Prostate gland (tissue), 2 donors: ENCODE measurements at places on chromosomes 12 and 14. TPM values are rescaled to one million over a fixed set of nuclear protein-coding genes. Genes with fewer than 3 reads are reported as not detected.

DNA sequence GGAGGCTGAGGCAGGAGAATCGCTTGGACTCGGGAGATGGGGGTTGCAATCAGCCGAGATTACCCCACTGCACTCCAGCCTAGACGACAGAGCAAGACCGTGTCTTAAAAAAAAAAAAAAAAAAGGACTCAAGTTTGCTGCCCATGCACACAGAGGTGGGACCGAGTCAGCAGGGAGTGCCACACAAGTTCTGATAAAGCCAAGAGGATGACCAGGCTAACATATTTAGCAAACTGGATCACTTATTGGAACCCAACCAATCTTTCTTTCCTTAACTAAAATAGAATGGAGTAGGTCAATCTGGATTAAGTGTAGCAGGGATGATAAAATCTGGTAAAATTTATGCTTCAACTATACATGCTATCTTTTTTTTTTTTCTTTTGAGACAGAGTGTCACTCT lies 190.4 kb upstream of the FOXN3 start:
- DNase-seq = no peak

DNA sequence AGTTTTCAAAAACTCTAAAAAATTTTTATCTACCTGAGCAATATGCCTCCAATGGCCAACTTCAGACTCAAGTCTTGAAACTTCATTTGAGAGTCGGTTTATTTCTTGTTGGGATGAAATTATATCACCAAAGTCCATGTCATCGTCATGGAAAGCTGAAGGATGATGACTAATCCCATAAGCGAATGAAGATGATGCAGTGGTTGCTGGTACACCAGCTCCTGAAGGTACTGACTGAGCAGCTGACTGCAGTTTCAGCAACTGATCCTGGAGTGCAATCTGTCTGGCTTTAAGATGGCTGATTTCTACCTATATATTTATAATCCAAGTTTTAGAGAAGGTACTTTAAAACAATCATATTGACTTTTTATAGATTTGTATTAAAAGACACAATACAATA lies 18.3 kb downstream of the TRIP11 start:
- DNase-seq = no peak

DNA sequence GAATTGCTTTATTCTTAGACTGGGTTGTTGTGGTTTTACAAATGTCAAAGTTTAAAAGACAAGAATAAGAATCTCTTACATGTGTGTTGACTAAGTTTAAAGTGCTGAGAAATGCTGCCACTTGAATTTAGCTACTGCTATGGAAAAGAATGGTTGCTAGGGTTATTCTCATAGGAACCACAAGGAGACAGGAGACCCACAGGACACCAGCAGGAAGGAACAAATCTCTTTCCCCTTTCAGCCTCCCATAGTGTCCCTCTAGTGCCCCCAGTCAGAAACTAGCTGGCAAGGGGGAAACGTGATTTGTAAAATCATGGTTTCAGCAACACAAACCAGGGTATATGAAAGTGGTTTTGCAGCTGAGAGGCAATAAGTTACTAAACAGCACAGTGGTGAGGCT lies 102.7 kb downstream of the ST8SIA1 start:
- no peak for DNase-seq

- no peak for DNase-seq
These were observed 910 bp upstream of the NOPCHAP1 start for GRCh38 chr12:104985206-104985605.

CCDC177 gene
- total RNA-seq = 0.28 TPM

SLC8A3 gene
- total RNA-seq = 0.77 TPM

P2RX2 gene
- total RNA-seq = 0.32 TPM

DNA sequence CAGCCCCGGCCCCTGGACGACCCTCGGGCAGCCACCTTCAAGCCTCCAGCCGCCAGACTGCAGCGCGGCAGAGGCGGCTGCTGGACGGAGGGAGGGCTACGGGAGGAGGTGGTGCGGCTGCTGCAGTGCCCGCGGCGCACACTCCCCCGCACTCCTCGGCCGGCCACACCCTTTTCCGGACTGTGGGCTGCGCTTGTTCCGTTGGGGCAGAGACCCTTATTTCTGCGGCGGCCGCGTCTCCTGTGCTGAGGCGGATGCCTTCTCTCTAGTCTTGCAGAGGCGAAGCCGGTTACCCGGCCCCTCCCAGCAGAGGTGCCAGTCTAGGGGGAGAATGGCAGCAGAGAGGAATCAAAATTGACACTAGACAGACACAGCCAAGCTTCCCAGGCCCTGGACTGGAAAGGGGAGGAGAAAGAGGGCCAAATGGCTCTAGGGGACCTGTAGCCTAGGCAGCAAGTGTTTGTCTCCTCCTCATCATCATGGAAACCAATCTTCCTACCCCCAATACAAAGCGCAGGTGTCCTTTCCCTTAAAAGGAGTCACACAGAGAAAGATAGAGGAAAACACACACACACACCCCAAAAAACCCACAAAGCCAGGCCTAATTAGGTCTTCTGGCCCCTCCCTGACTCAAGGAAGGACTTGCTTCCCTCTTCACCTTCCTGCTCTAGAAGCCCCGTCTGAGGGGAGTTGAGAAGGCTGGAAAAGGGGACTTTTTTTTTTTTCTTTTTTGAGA lies 1.3 kb downstream of the ESYT1 start:
- DNase-seq = peak; percentile 45

WIF1 gene
- total RNA-seq = 6.8 TPM

FAM181A gene
- not detected for total RNA-seq

GRCh38 chr14:22558221-22558913 lies 30.7 kb downstream of the DAD1 start:
- DNase-seq = no peak

GRCh38 chr14:98578204-98578603 lies 693.8 kb downstream of the BCL11B start:
- no peak for DNase-seq

- no peak for DNase-seq
These were observed 72.6 kb downstream of the PPM1H start for GRCh38 chr12:62862259-62862881.

CNTN1 gene
- total RNA-seq = 33.6 TPM

MYH7 gene
- 40.1 TPM for total RNA-seq

GRCh38 chr12:53677800-53678148 lies 1.9 kb upstream of the ATP5MC2 start:
- DNase-seq = no peak

KIF26A gene
- 1.6 TPM for total RNA-seq

DNA sequence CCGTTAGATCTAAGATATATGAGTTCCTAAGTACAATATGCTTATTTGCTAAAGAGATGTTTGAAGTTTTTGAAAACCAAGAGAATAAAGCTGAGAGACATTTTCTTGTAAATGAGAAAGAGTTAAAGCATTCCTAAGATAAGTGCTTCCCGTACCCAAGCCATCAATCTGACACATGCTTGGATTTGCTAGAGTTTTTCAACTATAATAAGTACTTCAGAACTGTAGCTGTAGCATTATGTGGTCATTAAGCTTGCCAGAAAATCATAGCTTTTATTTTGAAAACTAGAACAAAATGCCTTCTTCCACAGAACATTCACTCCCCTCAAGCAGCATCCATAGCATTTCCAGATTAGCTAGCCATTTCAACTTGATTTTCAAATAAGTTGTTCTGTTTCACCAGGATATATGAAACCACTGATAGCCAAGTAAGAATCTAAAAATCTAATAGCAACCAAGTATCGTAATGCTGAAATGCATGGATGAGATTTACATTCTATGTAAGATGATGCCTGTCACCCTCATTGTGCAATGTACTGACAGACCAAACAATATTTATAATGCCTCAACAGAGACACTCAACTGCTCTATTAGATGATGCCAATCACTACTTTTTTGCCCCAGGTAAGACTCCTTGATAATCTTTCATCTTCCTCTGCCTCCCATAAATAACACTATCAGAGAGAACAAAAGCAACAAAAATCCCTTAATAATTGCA lies 8.0 kb downstream of the SNW1 start:
- DNase-seq = no peak

CD163L1 gene
- total RNA-seq = 8.2 TPM

- DNase-seq = no peak
These were observed 210.6 kb upstream of the NOVA1 start for GRCh38 chr14:26808407-26808806.

ARHGAP5 gene
- total RNA-seq = 112 TPM

DNA sequence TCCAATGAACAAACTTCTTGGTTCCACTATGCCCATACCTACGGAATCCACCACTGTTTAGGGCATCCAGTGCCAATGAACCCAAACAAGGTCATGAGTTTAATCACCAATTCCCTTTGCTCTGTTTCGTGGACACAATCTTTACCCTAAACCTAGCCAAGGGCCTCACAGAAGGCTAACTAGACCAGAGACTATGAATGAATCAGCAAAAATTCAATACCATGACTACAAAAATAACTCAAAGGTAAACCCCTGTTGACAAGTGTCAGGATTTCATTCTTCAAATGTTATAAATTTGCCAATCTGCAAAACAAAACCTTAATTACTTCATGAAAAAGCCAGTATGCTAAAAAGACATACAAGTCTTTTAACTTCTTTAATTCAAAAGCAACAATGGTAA lies 96.7 kb downstream of the CEP128 start:
- no peak for DNase-seq

DNA sequence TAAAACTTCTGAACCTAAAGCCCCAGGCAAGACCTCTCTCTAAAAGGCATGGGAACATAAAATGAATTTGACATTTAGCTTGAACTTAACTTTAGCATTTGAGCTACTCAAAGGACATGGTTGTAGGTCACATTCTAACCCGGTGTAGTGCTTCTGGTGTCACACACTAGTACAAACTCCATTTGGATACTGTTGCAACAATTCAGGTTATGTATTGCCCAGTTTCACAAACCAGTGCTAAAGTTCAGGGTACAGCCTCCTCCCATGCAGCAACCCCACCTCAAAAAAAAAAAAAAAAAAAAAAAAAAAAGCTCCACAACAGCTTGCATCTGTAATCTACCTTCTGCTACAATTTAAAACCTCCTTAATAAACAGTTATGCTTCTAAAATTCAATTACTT lies 7.8 kb downstream of the PPTC7 start:
- DNase-seq = no peak

- DNase-seq = no peak
These were observed 771 bp upstream of the AVPR1A start for GRCh38 chr12:63151623-63152320.

- DNase-seq = no peak
These were observed 28.6 kb downstream of the EML1 start for GRCh38 chr14:99821519-99822508.

PRB2 gene
- not detected for total RNA-seq

AQP2 gene
- 2.7 TPM for total RNA-seq

DNA sequence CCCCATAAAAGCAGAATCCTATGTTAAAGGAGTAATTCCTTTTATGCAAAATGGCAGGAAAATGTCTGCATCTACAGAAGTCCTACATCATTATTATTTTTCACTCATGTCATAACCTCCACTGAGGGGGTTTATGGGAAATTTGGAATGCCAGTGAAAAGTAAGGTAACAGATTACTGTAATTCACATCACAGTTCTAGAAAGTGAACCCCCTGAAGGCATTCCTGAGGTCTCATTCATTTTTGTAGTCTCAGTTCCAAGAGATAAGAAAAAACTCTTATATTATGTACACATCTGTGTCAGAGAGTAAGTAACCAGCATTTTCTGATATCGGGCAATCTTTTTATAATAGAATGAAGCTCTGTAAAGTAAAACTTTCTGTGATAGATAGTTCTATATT lies 28.8 kb upstream of the BCAT1 start:
- DNase-seq = no peak

DNA sequence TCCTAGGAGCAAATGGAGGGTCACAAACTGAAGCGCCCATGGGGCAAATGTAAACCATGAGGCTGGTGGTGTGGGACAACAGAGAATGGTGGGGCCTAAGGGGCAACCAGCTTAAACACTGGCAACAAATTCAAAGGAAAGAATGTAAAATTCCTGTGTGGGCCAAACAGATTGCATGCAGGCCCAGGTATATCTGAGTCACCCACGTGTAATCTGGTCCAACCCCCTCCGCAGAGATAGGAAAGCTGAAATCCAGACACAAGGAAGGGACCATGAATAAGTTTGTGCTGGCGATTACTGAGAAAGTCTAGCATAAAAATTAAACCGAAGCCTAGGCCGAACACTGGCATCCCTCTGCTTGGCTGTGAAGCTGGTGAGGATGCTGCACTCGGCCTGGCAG lies 71.6 kb downstream of the ITPK1 start:
- no peak for DNase-seq

GRCh38 chr12:68665016-68665569 lies 21.7 kb upstream of the NUP107 start:
- DNase-seq = no peak

SERPINA5 gene
- total RNA-seq = 2.6 TPM

DNA sequence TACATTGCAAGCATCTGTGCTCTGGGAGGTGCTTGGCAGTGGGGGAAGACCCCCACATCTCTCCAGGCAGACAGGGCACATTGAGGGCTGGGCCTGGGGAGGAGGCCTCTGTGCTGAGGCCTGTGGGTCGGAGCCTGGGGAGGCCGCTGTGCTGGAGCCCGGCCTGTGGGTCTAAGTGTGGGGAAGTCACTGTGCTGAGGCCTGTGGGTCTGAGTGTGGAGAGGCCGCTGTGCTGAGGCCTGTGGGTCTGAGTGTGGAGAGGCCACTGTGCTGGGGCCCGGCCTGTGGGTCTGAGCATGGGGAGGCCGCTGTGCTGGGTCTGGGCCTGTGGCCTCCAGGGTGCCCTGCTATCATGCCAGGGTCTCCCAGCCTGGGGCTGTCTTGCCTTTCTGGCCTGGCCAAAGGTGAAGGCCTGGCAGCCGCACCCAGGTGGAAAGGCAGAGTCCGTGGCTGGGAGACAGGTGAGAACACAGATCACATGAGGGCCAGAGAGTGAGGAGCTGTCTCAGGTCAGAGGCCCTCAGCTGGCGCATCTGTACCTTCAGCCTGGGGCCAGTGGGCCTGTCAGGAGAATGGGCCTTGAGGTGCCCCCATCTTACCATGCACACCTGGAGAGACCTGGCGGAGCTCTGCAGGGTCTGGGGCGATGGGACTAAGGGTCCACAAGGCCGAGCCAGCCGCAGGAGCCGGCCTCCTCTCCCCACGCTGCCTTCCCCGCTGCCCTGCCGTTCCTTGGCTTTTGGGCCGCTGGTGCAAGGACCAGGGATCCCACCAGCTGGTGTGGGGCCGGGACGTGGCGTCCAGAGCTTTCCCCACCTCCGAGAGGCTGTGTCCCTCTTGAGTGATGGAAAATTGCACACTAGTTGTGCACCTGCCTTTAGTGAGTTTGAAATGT lies 18.6 kb upstream of the CRIP2 start:
- no peak for DNase-seq

DNA sequence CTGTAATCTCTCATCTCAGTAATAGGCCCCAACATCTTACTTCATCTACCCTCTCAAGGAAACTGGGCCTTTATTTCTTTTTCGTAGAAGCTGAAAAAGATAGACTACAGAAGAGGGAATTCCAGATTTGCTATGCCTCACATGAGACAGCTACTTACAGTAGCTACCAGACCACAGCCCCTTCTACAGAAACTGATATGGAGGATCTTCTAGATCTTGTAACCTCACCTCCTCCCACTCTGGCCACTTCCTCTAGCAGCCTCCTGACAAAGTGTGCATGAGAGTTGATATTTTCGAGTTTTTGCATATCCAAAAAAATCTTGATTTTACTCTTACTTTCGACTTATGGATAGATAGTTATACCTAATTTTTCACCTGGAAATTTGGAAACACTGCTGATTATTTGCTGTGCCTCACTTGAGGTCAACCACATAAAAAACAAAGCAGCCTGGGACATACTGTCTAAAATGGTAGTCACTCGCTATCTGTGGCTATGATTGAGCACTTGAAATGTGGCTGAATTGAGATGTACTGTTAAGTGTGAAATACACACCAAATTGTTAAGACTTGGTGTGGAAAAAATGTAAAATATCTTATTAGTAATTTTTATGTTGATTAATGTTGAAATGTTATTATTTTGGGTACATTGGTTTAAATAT lies 86.3 kb upstream of the NID2 start:
- no peak for DNase-seq

GRCh38 chr12:104516821-104517220 lies 60.1 kb downstream of the CHST11 start:
- DNase-seq = no peak

LPCAT3 gene
- total RNA-seq = 59.9 TPM
